GM04503 (cell line): ENCODE measurements at places on chromosomes 7 and 10.

- DNase-seq, result no peak
Observed at GRCh38 chr10:79385804-79386531, 38.7 kb downstream of the PPIF start.

GRCh38 chr10:1212571-1213141, 156.5 kb downstream of the WDR37 start:
- no peak for DNase-seq

DNA sequence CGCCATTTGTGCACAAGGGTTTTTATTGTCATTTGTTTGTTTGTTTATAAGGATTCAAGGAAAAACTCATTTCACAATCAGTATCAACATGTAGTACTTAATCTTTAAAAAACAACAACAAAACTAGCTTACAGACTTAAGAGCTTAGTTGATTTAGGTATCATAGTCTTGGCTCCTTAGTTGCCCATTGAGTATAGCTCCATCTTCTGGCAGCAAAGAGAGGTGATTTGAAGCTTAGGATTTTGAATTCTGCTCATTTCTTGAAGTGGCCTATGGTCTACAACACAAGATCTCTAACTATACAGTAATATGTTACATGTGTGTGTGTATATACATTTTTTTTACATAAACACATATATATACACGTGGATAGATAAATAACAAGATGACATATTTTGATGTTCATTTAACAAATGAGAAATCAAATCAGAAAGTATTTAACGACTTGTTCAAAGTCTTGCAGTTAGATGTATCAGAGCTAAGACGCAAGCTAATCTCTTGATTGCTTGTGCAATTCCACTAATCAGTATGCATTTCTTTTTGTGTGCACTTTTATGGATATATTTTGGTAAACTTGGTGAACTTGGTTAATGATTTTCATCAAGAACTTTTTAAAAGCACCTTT, 307.3 kb downstream of the CAMK1D start:
- DNase-seq, result peak; percentile 10

- no peak for DNase-seq
Observed at GRCh38 chr7:35694161-35694783, 663 bp downstream of the HERPUD2 start.

GRCh38 chr7:9603291-9603690, 1169.9 kb downstream of the NXPH1 start:
- no peak for DNase-seq

GRCh38 chr7:71707041-71707440, 575.1 kb downstream of the GALNT17 start:
- DNase-seq, result no peak

GRCh38 chr7:7668706-7669105, 28.2 kb downstream of the UMAD1 start:
- no peak for DNase-seq

- no peak for DNase-seq
Observed at GRCh38 chr7:44533301-44534055, 7.7 kb downstream of the NPC1L1 start.

GRCh38 chr10:112536663-112537062, 89.6 kb downstream of the VTI1A start:
- no peak for DNase-seq

GRCh38 chr7:46752881-46753366, 829.0 kb downstream of the TNS3 start:
- peak; percentile 97 for DNase-seq

DNA sequence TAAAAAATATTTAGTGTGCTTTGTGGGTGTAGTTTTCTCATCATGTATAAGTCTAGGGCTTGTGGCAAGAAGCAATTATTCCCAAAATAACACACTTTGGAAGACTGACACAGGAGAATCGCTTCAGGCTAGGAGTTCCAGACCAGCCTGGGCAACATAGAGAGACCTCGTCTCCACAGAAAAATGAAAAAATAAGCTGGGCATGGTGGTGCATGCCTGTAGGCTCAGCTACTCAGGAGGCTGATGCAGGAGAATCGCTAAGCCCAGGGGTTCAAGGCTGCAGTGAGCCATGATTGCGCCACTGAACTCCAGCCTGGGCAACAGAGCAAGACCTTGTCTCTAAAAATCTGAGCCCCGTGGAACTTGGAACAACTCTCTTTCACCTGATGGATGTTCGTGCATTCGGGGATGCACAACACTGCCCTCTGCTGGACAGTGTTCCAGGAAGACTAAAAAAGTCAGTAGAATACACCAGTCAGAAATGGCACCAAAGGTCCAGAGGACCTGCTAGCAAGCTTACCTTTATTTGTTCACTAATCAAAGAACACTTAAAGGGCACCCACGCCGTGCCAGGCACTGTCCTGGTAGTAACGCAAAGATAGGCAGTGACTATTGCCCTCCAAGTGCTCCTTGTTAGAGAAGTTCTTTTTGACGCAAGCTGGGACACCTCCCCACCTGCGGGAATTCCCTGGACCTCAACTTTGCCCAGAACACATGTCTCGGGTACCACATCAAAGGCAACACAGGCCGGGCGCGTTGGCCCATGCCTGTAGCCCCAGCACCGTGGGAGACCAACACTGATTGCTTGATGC, 81.9 kb upstream of the CALN1 start:
- DNase-seq, result no peak

DNA sequence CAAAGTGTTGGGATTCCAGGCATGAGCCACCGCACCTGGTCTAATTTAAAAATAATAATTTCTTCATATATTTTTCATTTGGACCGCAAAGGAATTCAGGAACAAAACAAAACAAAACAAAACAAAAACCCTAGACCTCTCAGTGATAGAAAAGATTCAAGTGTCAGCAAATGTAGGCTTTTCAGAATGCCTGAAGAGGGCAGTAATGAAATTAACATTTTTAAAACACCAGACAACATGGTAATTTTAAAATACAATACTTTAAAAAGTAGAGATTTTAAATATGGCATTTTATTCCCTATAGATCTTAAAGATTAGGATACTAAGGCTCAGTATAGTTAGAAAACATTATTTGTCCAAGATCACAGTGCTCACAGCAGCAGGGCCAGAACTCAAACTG, 36.6 kb downstream of the DNMBP start:
- no peak for DNase-seq

- DNase-seq, result no peak
Observed at GRCh38 chr10:69792341-69792740, 9.4 kb upstream of the COL13A1 start.
